T-helper 1 cell (primary cell): ENCODE measurements at places on chromosomes 1 and 21.

- no peak for DNase-seq
Observed at GRCh38 chr21:20259031-20259867, 739.0 kb upstream of the NCAM2 start.

DNA sequence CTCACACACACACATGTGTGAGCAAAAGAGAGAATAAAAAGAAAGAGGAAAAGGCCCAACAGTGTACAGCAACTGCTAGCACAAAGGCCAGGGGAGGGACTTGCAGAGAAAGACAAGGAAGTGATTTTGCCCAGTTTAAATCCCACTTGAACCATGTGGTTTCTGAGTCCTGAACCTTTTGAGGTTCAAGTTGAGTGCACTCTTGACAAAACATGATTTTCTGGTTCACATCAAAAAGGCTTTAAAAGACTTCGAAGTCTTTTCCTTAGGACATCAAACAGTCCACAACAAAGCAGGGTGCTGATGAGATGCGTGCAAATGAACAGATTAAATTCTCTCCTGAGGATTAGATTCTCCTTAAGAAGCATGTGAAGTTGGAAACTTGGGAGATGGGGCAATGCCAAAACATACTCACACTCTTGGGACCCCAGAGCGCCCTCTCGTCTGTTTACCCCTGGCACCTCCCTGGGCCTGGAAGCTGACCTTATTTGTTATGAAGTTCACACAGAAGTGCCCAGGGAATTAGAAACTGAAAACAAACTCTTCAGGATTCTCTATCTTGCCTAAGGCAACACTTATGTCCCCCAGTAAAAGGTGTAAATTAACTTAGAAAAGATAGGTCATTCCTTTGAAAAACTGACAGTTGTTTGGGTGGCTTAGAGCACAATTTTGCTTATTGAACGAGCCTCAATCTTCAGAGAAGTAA lies 31.5 kb downstream of the RNF220 start:
- DNase-seq: no peak

DNA sequence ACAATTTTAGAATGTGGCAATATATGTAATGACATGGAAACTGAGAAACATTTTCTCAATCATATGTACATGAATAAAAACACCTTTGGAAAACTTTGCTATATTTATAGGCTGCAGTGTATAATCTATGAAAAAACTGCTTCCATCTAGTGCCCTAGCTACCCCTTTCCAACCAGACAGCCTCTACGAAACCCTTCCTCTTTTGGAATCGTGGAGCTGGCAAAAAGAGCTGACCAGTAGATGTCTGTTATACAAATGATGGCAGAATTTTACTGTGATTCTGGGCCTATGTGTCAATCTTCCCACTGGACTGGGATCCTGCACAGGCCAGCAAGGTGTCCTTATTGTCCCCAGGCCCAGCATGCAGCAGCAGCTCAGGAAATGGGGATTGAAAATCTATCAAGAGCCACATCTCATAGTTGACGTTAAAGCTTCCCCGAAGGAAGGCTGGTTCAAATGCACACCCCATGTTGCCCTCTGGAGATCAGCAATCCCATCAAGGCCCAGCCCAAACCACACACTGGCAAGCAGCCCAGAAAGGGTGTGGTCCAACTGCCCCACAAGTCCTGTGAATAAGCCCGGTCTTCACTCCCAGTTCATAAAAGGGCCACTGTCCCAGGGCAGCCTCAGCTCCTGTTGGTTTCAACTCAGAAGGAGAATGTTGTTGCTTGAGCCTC lies 8.8 kb upstream of the FAM20B start:
- no peak for DNase-seq

GRCh38 chr1:40712997-40713396 lies 21.5 kb downstream of the NFYC start:
- DNase-seq: no peak
